ENCODE measurements at places on chromosomes 5 and 9. TPM values are rescaled to one million over a fixed set of nuclear protein-coding genes. Genes with fewer than 3 reads are reported as not detected.

Gene WDR38
- not detected for total RNA-seq

Gene PKN3
- 28.4 TPM for total RNA-seq

Gene RNF208
- total RNA-seq = 1.5 TPM

Gene BASP1
- total RNA-seq = 106 TPM

Gene ZNF483
- 2.5 TPM for total RNA-seq

Gene LAMC3
- 0.29 TPM for total RNA-seq

Gene LRRC8A
- total RNA-seq = 98.2 TPM

Gene TRIM36
- total RNA-seq = 4.8 TPM

Gene POLR3G
- total RNA-seq = 28.4 TPM

Gene SHROOM1
- total RNA-seq = 8.0 TPM

Gene SYNPO
- total RNA-seq = 0.43 TPM

DNA sequence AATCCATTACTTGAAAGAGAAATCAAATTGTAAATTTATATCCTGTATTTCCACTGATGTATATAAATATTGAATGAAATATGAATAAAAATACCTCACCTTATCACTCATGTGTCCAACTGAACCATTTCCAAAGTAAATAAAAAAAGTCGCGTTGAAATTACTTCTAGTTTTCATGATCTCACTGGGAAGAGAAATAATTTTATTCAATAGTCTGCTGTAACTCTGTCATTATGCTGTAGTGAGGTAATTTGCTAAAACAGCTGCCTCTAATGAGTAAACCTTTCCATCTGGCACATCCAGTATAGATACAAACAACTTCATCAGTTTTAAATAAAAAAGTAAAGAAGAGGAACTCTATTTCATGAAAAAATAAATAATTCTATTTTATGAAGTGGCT is 611.5 kb downstream of the ZNF608 start:
- no peak for DNase-seq

GRCh38 chr5:170108266-170108785 is 2.6 kb downstream of the FOXI1 start:
- no peak for DNase-seq

GRCh38 chr9:105216440-105217178 is 27.8 kb upstream of the SLC44A1 start:
- no peak for DNase-seq

DNA sequence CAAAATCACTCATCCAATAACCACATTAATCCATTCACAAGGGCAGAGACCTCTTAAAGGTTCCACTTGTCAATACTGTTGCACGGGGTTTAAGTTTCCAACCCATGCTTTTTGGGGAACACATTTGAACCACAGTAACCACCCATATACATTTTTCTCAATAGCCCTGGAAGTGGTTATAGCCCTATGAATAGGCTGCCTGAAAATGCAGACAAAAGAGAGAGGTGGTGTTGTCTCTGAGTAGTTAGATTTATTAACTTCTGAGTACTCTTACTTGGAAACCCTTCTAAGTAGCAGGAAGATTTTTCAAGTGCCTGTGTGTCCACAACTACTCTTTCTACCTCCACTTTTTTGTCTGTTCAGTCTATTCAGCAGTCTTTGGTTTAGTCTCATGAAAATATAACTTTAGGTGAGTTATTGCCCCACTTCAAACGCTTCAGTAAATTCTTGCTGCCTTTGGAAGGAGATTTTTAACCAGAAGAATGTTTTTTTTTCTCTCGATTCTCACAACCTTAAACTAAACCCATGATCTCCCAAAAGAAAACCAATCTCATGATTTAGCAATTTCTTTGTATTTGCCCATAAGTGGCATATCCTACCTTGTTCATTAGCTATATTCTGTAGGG is 42.6 kb downstream of the ARHGEF28 start:
- peak; percentile 74 for DNase-seq

GRCh38 chr5:5929291-5930020 is 448.9 kb downstream of the MED10 start:
- no peak for DNase-seq

DNA sequence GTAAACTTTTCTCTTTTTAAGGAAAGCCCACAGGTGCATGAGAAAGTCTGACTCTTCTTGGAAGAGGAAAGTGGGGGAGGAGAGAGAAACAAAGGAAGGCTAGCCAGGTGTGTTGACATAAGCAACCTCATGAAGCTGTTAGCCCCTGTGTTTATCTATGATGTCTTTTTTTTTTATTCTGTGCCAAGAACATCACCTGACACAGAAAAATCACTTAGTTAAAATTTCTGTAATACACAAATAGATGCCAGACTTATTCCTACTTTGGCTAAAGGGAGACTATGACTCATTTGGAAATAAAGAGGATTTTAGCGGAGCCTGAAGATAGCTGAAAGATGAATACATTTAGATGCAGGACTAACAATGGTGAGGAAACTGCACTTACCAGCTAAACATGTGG is 58.3 kb downstream of the BAAT start:
- no peak for DNase-seq

GRCh38 chr9:12846035-12846434 is 71.2 kb downstream of the LURAP1L start:
- DNase-seq = no peak

DNA sequence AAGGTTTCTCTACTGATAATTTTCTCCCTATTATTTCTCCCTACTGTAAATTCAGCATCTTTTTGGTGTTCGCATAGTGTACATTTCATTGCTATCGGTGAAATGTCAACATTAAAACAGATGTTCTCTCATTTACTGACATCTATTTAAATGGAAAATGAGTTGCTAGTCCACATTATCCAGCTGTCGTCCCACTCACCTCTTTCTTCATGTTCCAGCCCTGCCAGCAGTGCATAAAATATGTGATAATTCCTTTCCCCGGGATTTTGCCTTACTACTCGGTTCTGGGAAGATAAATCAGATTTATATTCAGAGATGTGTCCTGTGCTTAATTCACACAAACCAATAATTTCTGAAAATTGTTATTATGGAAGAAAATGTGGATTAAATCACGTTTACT is 155.8 kb downstream of the MYO10 start:
- no peak for DNase-seq

DNA sequence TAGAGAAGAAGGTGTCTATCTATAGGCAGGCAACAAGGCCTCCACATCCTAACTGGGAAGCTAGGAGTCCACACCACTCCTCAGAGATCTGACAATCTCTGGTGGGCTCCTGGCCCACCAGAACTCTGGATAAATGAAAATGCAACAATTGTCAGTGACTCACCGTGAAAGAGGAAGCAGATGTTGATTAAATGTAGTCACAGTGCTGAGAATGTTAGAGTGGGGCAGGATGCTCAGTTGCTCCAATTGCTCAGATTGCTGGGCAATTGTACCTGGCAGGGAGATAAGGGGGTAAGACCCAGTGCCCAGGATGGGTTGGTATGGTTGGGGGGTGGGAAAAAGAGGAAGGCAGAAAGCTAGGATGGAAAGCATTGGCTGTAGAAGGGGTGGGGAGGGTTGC is 4.3 kb downstream of the CCL19 start:
- DNase-seq = no peak

GRCh38 chr9:79164406-79164805 is 407.4 kb upstream of the TLE4 start:
- DNase-seq = no peak

DNA sequence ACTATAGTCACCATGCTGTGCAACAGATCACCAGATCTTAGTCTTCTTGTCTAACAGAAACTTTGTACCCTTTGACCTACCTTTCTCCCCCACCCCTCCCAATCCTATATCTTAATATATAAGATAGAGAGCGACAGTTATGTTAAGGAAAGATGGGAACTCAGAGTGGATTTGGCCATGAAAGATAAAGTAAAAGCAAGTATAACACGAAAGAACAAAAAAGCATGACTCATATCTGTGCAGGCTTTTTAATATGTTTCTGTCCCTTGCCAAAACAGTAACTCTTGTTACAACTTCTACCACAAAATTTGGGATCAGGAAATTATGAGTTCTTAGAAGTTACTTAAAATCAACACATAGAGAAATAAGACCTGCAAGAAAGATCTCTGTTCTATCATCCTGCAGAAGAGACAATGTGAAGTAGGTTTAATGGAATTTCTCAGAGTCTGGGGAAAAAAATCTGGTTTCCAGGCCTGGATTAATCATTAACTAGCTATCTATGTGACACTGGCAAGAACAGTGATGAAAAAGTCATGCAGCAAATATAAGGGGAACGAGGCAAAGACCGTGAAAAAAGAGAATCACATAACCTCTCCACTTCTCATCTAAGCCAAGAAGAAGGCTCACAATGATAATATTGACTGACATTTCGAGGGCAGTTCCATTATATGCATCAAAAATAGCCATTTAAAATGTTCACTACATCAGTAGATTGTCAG is 18.6 kb downstream of the BAAT start:
- peak; percentile 36 for DNase-seq

- DNase-seq = no peak
Measured at GRCh38 chr5:139975306-139975705, 67.8 kb downstream of the NRG2 start.

GRCh38 chr9:120481846-120482245 is 98.1 kb downstream of the CDK5RAP2 start:
- no peak for DNase-seq

GRCh38 chr5:155087036-155087435 is 73.5 kb downstream of the KIF4B start:
- DNase-seq = no peak

DNA sequence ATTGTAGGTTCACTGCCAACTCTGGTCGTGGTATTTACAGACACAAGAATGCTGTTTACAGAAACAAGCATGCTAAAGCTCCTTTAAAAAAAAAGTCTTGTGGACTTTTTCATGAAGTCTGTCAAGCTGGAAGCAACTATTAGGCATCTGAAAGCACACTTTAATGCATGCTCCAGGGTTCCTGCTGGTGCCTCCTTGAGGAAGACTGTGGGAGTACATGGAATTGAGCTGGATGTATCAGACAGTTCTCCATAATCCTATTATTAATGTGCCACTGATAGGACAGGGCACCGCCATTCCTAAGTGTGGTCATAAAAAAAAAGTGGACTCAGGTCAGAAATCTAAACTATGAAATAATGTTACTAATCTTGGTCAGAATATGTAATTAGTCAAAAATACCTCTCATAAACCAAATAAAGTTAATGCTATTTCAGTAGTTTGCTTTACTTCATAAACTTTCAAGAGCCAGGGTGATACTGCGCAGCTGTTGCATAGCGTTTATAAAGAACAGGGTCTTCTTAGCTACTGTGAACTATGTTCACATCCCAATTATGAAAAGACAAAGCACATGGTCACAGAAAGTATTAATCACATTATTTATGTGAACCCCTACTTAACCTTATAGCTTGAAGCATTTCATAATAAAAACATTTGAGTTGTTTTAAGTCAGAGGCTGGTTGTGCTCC is 390.8 kb upstream of the PTGER4 start:
- no peak for DNase-seq

DNA sequence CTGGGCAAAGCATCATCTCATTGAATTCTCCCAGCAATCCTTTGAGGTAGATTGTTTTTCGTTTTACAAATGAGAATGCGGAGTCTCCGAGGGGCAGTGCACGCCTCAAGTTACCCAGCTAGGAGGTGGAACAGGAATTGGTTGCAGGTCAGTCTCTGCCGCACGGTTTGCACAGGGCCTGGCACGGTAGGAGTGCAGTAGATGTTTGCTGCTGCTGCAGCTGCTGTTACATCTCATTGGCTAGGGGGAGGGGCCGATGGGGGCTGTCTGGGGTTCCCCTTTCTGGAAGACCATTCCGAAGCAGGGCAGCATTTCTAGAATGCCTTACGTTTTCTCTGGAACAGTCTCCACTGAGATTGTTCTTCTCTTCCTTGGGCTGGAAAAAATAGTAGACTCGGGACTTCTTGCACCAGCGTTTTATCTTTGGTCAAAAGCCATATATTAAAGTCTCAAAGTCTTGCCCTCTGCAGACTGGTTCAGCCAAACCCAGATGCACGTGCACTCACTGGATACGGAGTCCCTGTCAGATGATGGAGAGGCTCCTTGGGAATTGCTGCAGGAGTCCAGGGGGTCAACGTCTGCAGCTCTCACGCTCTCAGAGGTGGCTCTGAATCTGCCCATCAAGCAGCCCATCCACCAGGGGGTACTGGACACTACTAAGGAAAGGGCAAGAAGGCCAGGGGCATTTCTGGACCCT is 1.2 kb downstream of the USP20 start:
- DNase-seq = no peak

- no peak for DNase-seq
Measured at GRCh38 chr5:150485693-150486401, 22.1 kb upstream of the NDST1 start.

- DNase-seq = no peak
Measured at GRCh38 chr5:114581136-114581535, 219.3 kb downstream of the KCNN2 start.

DNA sequence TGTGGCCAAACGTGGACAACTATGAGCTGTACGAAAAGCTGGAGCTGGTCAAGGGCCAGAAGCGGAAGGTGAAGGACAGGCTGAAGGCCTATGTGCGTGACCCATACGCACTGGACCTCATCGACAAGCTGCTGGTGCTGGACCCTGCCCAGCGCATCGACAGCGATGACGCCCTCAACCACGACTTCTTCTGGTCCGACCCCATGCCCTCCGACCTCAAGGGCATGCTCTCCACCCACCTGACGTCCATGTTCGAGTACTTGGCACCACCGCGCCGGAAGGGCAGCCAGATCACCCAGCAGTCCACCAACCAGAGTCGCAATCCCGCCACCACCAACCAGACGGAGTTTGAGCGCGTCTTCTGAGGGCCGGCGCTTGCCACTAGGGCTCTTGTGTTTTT is 3.3 kb downstream of the CDK9 start:
- DNase-seq = no peak

GRCh38 chr9:134917431-134918373 is at the start of gene FCN1:
Gene FCN1 (minus strand): TSS chr9:134917912. CDS start chr9:134917871, 41 bp downstream.
- no peak for DNase-seq

- DNase-seq = no peak
Measured at GRCh38 chr5:176741561-176742211, 68.7 kb upstream of the UNC5A start.

DNA sequence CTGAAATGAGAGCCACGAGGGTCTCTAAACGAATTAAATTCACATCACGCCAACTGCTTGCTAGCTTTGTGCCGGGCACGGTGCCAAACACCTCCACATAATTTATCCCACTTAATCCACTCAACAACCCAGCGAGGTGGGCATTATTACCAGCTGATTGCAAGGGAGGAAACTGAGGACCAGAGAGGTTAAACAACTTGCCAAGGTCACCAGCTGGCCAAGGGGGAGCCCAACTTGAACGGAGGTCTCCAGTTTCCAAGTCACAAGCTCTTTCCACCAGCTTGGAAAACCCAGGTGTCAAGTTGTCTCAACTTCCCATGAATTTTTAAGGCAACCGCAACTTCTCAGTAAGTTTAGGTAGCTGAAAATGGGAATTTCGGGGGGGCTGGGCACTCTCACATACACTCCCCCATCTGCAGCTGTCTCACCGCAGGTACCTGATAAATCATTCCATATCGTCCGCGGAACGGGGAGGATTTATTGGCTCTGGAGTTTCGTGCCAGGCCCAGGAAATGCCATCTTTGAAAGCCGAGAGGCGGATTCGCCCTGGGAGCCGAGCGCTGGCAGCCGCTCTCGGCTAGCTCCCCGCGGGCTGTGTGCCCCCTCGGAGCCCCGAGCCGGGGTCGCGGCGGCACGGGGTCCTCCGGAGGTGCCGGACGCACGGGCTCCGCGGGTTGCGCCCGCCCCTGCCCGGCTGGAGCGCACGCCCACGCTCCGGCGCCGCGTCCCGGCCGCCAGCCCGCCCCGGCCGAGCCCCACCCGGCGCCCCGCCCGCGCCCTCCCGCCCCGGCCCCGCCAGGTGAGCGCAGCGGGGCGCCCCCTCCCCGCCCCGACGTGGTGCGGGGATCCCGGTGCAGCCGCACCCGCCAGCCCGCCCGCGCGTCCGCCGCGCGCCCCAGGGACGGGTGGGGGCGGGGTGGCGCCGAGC is 617 bp downstream of the PTPN3 start:
- no peak for DNase-seq

Measured in epithelial cell of proximal tubule (primary cell).